A673 (cell line): ENCODE measurements at places on chromosomes 11 and 22.

DNA sequence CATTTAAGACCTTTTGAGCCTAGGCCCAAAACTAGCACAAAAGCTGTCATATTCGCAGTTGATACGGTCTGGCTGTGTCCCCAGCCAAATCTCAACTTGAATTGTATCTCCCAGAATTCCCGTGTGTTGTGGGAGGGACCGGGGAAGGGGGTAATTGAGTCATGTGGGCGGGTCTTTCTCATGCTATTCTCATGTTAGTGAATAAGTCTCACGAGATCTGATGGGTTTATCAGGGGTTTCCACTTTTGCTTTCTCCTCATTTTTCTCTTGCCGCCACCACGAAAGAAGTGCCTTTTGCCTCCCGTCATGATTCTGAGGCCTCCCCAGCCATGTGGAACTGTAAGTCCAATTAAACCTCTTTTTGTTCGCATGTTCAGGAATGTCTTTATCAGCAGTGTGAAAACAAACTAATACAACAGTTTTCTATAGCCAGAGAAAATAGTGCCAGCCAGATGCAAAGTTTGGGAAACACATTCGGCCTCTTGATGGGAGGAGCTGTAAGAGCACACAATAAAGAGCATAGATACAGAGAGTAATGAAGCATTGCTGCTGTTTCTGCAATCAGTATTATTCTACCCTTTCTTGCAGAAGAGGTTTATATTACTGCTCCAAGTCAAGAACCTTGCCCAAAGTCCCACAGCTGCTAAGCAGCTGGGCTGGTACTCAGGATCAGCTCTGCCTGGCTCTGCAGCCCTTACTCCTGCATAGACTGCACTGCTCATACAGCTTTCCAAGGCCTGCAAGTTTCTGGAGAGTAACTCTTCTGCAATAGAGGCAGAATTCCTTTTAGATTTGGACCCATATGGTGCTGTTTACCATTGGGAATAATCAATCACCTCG, 2.0 kb upstream of the ZNF195 start:
- H3K27me3 ChIP-seq, result no peaks in the 10 kb centered on the region
- no peak for DNase-seq
- peaks cover 18% of the 10 kb centered on the region for H3K36me3 ChIP-seq
- H3K4me3 ChIP-seq, result no peak overlapping the region
- H3K27ac ChIP-seq, result no peak overlapping the region
- H3K4me1 ChIP-seq, result no peaks in the 10 kb centered on the region

DNA sequence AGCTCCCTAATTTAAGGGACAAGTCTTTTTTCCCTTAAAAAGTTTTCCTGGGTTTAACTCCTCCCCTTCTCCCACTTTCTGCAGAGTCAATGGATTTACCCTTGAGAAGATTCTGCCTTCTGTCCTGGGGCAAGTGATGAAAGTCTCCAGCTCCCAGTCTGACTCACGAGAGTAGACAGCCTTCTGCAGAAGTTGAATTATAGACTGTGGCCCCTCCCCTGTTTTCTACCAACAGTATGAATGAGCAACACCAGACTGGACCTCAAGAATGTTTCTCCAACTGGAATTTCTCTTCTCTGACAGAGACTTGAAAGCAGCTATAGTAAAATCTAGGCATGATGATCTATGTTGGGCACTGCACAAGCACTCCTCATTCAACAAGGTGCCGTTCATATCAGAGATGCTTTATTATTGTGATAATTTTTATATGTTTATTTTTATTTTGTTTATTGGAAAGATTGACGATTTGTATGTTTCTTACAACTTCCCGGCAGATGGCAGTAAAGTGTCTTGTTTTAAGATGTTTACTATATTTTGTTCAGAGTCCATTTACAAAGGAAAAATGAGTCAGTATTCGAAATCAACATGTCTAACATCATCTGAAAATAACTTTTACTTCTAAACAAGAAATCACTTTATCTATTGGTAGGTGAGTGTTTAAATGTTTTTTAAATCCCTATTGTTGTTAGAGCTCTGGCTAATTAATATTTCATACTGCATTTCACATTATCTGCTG, 56.6 kb downstream of the LMO2 start:
- H3K36me3 ChIP-seq, result no peaks in the 10 kb centered on the region
- no peaks in the 10 kb centered on the region for H3K27me3 ChIP-seq
- peak; percentile 89 for DNase-seq
- peaks cover 39% of the 10 kb centered on the region for H3K4me1 ChIP-seq
- H3K27ac ChIP-seq, result peak overlapping the region; percentile 57
- peak overlapping the region; percentile 24 for H3K4me3 ChIP-seq

- H3K4me3 ChIP-seq, result peak within 1 kb of the TSS; percentile 83
- peaks cover 7% of the 10 kb centered on the region for H3K36me3 ChIP-seq
- DNase-seq, result peak; percentile 89
Measured at GRCh38 chr11:102452461-102453301, at the start of gene TMEM123. TSS of gene TMEM123 (minus strand) at chr11:102452765. CDS start at chr11:102452623, 142 bp downstream.

GRCh38 chr11:20477418-20478090, 90.0 kb downstream of the PRMT3 start:
- DNase-seq, result no peak
- no peak overlapping the region for H3K27ac ChIP-seq
- no peaks in the 10 kb centered on the region for H3K4me1 ChIP-seq

DNA sequence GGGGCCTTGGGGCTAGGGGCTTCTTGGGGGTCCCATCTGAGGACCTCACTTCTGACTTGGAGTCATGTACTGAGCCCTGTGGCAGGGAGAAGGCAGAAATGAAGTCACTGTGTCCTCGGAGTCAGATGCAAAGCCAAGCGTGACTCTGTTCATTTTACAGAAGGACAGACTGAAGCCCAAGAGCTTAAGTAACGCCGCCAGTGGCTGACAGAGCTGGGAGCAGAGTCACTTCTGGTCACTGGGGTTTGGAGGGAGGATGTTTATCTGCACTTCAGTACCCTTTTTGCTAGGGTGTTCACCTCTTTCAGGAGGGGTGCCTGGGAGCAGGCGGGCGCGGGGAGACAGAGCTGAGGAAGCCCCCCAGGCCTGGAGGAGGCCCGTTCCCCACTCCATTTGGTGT, 10.7 kb downstream of the CD6 start:
- no peak overlapping the region for H3K27ac ChIP-seq
- no peak for DNase-seq
- peaks cover 7% of the 10 kb centered on the region for H3K4me1 ChIP-seq

DNA sequence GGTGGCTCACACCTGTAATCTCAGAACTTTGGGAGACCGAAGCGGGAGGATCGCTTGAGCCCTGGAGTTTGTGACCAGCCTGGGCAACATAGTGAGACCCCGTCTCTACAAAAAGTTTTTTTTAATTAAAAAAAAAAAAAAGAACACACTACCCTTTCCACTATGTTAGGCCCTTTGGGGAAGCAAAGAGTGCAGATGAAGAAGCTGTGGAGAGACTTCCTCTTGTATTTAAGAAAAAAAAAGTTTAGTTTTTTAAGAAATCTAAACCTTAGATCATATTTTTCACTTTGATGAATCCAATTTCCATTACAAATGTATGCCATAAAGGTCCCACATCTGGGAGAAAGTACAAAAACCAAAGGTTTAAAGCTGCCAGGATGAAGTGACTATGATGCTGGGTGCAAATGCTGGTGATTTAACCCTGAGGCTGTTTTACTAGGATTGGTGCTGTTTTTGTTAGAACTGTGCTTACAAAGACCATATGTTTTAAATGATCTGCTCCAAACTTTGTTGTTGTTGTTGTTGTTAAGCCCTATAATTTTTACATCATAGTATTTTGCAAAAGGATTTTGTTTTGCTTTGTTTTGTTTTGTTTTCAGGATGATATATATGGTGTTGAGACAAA, 28.9 kb upstream of the ACER3 start:
- H3K27ac ChIP-seq, result no peak overlapping the region
- H3K27me3 ChIP-seq, result no peaks in the 10 kb centered on the region
- peaks cover 19% of the 10 kb centered on the region for H3K4me1 ChIP-seq
- DNase-seq, result no peak
- no peak overlapping the region for H3K4me3 ChIP-seq

DNA sequence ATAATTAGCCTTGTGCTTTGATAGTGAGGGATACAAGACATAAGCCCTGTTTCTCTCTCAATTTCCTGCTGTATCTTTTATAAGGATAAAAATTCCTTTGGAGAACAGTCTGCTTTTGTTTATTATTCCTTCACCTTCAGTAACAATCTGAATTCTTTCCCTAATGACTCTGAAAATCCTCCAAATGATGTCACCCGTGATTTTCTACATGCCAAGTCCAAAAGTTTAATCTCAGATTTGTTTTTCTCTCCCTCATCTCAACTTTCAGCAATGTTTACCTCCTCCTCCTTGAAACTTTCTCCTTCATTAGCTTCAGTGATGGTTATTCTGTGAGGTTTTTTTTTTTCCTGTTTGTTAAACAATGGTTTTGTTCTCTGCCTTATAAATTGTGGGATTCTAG, 2.2 kb downstream of the OR51E2 start:
- no peaks in the 10 kb centered on the region for H3K27me3 ChIP-seq
- no peak overlapping the region for H3K27ac ChIP-seq
- no peaks in the 10 kb centered on the region for H3K4me1 ChIP-seq
- no peaks in the 10 kb centered on the region for H3K36me3 ChIP-seq
- H3K4me3 ChIP-seq, result no peak overlapping the region

- H3K36me3 ChIP-seq, result no peaks in the 10 kb centered on the region
- no peak for DNase-seq
- no peaks in the 10 kb centered on the region for H3K27me3 ChIP-seq
- H3K4me1 ChIP-seq, result peaks cover 10% of the 10 kb centered on the region
- H3K4me3 ChIP-seq, result no peak overlapping the region
Measured at GRCh38 chr22:43011079-43011478, 3.9 kb downstream of the PACSIN2 start.

DNA sequence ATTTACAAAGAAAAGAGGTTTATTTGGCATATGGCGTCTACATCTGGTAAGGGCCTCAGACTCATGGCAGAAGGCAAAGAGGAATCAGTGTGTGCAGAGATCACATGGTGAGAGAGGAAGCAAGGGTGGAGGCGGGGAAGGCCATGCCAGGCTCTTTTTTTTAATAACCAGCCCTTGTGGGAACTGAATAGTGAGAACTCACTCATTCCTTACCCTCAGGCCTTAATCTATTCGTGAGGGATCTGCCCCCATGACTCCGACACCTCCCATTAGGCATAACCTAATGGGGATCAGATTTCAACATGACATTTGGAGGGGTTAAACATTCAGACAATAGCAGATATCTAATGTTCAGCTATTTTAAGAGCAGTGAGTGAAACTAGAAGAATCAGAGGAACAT, 55.7 kb downstream of the ATM start:
- H3K4me3 ChIP-seq, result no peak overlapping the region
- peak overlapping the region; percentile 1 for H3K27ac ChIP-seq
- peaks cover 13% of the 10 kb centered on the region for H3K4me1 ChIP-seq
- no peaks in the 10 kb centered on the region for H3K27me3 ChIP-seq
- peaks cover 23% of the 10 kb centered on the region for H3K36me3 ChIP-seq
- peak; percentile 54 for DNase-seq

DNA sequence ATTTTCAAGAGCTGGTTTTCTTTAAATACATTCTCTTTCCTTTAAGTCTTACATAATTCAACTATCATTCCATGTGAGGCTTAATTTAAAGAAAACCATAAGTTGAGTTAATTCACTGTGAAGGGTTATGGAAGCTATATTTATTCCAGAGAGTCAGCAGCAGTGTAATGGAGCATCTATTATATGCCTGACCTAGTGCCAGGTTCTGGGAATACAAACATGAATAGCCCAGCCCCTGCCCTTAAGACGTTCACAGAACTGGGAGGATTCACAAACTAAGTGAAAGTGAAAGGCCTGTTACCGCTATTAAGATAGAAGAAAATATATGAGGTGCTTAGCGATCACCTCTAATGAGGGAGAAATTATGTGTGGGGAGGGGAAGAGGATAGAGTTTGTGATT, 408.9 kb upstream of the CCDC90B start:
- H3K36me3 ChIP-seq, result peaks cover 42% of the 10 kb centered on the region
- H3K27me3 ChIP-seq, result no peaks in the 10 kb centered on the region
- peaks cover 71% of the 10 kb centered on the region for H3K4me1 ChIP-seq
- DNase-seq, result peak; percentile 72
- H3K4me3 ChIP-seq, result peak overlapping the region; percentile 28
- H3K27ac ChIP-seq, result peak overlapping the region; percentile 87

GRCh38 chr11:66722745-66723651, 6.0 kb downstream of the SPTBN2 start:
- no peaks in the 10 kb centered on the region for H3K27me3 ChIP-seq
- no peak for DNase-seq
- no peak overlapping the region for H3K27ac ChIP-seq
- peaks cover 4% of the 10 kb centered on the region for H3K36me3 ChIP-seq
- H3K4me1 ChIP-seq, result peaks cover 4% of the 10 kb centered on the region
- no peak overlapping the region for H3K4me3 ChIP-seq

GRCh38 chr11:104858882-104859775, 39.1 kb downstream of the CASP12 start:
- no peaks in the 10 kb centered on the region for H3K27me3 ChIP-seq
- no peak overlapping the region for H3K27ac ChIP-seq
- H3K4me3 ChIP-seq, result no peak overlapping the region
- no peak for DNase-seq

GRCh38 chr11:63837027-63837688, 1.8 kb upstream of the MARK2 start:
- no peak overlapping the region for H3K27ac ChIP-seq
- no peaks in the 10 kb centered on the region for H3K27me3 ChIP-seq
- peaks cover 25% of the 10 kb centered on the region for H3K4me1 ChIP-seq
- DNase-seq, result peak; percentile 91
- no peaks in the 10 kb centered on the region for H3K36me3 ChIP-seq

DNA sequence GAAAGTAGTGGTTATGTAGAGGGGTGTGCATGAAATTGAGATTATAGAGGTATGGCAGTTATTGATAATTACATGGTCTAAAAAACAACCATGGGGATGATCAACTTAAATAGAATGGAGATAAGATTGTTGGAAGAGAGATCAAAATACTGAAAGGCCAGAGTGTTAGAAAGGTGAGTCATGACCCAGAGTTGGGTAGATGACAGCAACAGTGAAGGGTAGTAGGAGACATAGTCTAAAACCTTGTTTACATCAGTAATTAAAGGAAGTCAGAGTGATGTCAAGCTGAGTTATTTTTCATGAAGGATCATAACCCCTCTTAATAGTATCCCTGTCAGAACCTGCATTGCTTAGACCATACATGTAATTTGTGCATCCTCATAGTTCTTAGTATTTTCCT, 110.9 kb downstream of the ELP4 start:
- H3K4me3 ChIP-seq, result no peak overlapping the region
- no peak for DNase-seq
- no peaks in the 10 kb centered on the region for H3K36me3 ChIP-seq
- H3K27me3 ChIP-seq, result no peaks in the 10 kb centered on the region
- no peaks in the 10 kb centered on the region for H3K4me1 ChIP-seq

DNA sequence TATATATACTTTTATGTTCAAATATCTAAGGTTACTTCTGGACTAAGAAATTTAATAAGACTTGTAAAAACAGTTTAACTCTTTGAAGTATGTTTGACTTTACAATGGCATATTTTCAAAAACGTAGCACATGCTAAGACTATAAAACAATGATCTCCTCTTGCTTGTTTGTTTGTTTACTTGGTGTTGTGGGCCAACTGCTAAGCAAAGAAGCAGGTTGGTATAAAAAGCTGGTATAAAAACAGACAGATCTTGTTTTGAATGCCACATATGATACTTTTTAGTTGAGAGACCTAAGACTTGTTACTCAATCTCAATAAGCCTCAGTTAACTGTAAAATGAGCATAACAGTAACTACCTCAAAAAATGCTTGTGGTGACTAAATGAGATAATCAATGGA, 1206.3 kb downstream of the LRRC4C start:
- no peak overlapping the region for H3K27ac ChIP-seq
- no peaks in the 10 kb centered on the region for H3K36me3 ChIP-seq
- H3K4me1 ChIP-seq, result peaks cover 8% of the 10 kb centered on the region
